Activated T-cell treated with anti-CD3 and anti-CD28 coated beads, Interleukin-2, amount 50 U/mL, for 48 hours (primary cell): ENCODE measurements at places on chromosomes 5 and 9.

GRCh38 chr9:70600506-70600905 lies 186.0 kb upstream of the KLF9 start:
- no peak for DNase-seq

DNA sequence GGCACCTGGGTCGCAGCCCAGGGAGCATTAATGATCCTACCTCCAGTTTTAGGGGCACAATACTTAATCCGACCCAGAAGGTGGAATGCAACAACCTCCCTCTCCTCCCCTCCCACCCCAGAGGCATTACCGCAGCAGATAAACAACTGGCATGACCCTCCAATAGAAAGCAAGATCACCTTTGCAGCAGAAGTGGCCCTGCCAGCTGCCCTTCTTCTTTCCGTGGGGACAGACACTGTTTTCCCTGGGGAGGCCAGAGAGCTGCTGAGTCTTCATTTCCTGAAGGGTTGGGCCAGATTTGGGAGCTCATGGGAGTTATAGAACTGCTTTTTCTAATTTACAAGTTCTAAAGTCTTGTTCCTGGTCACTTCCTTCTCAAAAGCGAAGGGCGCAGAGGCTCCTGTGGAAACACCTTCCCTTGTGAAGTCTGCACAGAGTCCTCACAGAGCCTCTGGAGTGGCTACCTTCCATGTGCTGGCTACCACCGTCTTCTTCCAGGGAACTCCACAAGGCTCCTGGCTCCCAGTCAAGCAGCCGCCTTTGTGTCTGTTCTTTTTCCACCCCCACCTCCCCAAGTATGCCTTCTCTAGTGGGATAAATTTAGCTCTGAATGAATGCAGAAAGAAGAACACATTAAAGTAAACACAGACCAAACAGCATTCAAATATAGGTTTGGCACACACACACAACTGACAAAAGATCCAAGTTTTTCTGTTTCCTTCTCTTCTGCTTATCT lies 8.0 kb upstream of the PALM2AKAP2 start:
- DNase-seq = no peak

DNA sequence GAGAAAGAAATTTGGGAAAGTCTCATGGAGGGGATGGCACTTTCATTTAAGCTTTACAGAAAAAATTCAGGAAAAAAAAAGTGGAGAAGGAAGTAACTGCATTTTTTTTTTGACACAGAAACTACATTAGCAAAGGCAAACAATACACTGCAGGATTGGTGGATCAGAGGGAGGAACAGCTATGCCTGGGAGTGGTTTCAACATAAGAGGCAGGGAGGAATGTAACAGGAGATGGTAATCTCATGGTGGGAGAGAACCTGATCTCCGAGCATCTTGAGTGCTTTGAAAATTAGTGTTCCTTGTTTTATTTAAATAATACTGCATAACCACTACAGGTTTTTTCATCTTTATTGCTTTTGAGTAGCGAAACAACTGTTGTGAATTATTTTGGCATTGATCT lies 249.4 kb downstream of the FAM170A start:
- no peak for DNase-seq

DNA sequence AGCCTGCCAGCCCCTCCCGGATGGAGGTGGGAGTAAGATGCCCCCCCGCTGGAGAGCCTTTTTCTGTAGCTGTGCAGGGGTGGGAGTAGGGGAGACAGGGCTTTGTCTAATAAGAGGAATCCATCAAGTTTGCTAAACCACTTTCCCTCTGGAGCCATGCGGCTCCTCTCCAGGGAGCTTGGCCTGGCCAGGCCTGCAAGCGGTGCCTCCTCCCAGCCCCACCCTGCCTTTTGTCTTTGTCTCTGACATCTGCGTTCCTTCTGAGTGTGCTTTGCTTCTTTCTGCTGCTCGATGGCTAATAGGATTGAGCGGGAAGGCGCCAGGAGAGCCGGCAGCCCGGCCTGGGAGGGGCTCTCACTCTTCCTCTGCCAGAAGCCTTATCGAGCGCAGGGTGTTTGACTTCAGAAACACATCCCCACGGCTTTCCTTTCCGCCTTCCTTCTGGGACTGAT lies 26.7 kb upstream of the FCN1 start:
- DNase-seq = no peak

DNA sequence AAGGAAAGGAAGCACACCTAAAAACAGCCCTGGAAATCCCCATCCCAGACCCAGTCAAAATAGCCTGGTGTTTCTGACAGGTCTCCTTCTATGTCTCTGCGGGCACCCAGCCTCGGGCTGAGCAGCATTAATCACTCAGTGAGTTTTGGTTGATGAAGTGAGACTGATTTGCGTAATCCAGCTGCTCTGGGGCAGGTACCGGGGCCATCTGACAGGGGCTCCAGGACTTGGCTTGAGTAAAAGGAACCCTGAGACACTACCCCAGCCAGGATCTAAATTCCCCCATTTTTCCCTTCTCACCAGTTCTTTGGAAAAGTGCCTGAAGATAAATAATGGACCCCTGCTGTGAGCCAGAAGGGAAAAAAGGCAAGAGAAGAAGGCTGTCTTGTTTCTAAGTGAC lies 596 bp downstream of the SLC28A3 start:
- DNase-seq = no peak

- DNase-seq = no peak
Measured at GRCh38 chr9:90368928-90369327, 273.7 kb downstream of the DIRAS2 start.

GRCh38 chr5:174839196-174839595 lies 114.8 kb downstream of the MSX2 start:
- no peak for DNase-seq

DNA sequence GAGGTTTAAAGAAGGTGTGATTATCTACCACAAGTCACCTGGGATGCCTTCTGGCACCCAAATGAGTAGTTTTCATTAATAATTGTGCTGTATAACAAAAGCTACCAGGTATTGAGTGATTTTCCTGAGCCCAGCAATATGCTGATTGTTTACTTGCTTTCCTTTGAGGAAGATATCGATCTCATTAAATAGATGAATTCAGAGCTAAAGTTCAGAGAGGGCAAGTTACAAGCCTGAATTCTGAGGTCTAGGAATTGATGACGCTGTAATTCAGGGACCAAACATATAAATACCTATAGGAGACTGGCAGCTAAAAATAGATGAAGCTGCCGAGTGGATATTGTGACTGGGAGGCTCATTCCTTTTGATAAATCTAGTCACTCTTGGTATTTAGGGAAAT lies 1.1 kb downstream of the ERCC6L2 start:
- no peak for DNase-seq

DNA sequence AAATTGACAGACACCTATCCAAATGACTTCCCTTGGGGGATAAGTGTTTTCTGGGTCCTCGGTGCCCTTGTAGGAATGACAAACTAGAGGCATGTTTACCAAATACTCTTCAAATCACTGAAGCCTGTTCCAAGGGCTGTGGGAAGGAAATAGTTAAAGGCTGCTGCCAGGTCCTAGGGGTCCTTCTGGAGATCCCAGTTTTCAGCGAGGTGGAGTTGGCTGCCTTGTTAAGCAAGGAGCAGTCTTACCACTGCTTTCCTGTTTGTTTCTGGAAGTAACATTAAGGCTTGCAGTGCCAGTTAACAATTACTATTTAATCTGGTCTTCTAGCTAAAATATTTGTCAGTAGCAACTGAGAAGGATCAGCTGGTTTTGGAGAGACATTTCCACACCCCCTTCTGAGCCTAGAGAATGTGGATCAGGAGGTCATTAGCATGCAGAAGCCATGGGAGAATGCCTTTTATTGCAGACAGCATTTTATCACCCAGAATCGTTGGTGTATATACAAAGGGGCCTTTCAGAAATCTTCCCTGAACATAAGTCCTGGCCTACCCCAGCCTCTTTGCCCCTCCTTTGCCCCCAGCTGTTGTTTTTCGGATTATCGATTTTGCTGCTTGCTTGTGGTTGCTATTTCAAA lies 238.8 kb downstream of the DMAC1 start:
- no peak for DNase-seq

DNA sequence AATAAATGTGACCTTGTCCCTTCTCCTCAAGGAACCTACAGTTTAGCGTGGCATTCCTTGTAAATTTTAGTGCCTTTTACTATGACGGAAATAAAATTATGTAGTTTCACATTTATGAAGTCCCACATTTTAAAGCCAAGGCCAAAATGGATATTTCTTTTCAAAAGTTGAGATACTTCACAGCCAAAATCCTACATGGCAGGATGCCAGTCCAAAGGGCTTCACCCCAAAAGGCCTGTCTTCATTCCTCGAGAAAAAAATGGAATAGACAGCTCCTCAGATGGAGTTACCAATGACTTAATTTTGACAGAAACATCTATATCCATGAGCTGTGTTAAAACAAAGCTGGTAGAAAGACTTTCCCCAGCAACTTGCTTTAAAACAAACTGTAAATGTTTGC lies 211.2 kb downstream of the GLIS3 start:
- no peak for DNase-seq

- no peak for DNase-seq
Measured at GRCh38 chr5:177249761-177250537, 53.6 kb downstream of the RAB24 start.

- no peak for DNase-seq
Measured at GRCh38 chr9:107994648-107995047, 505.1 kb upstream of the KLF4 start.

DNA sequence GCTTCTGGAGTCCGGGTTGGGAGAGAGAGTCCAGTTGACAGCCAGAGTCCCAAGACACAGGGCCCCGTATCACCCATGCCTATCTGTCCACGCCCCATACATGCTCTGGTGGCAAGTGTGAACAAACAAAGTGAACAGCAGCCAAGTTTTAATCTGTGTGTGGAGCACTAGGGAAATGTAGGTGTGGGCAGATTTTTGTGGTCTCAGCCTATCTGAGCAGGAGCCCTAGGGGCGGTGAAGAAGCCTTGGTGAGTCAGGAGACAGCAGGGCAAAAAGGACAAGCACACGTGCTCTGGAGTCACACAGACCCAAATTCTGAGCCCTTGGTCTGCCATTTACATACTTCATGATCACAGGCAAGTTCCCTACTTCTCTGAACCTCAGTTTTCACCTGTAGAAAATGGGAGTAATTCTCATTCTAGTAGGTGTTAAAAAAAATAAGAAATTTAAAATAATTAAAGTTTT lies 23.2 kb downstream of the EGR1 start:
- no peak for DNase-seq

GRCh38 chr5:127785098-127785927 lies 82.1 kb downstream of the CCDC192 start:
- peak; percentile 37 for DNase-seq

GRCh38 chr9:130756037-130756436 lies 62.5 kb downstream of the EXOSC2 start:
- DNase-seq = no peak

GRCh38 chr5:160064995-160065614 lies 54.1 kb downstream of the PWWP2A start:
- DNase-seq = no peak

GRCh38 chr9:121239071-121239470 lies 28.9 kb upstream of the GSN start:
- no peak for DNase-seq

DNA sequence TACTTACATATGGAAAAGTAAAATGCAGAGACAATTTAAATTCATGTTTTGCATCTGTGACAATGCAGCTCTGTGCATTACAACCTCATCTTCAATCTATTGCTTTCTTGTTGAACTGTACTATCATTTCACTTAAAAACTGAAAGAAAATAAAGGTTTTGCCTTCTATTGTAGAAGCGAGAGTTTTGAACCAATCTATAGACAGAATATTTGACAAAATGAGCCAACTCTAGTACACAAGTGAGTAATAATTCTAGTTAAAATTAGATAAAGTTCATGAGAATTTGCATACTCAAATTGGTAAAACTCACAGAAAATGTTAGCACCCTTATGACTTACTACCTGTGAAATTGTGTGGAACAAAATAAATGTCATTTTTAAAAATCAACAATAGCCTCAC lies 123.7 kb downstream of the EDIL3 start:
- DNase-seq = no peak

GRCh38 chr9:126036881-126037291 lies 289.7 kb downstream of the PBX3 start:
- DNase-seq = no peak

DNA sequence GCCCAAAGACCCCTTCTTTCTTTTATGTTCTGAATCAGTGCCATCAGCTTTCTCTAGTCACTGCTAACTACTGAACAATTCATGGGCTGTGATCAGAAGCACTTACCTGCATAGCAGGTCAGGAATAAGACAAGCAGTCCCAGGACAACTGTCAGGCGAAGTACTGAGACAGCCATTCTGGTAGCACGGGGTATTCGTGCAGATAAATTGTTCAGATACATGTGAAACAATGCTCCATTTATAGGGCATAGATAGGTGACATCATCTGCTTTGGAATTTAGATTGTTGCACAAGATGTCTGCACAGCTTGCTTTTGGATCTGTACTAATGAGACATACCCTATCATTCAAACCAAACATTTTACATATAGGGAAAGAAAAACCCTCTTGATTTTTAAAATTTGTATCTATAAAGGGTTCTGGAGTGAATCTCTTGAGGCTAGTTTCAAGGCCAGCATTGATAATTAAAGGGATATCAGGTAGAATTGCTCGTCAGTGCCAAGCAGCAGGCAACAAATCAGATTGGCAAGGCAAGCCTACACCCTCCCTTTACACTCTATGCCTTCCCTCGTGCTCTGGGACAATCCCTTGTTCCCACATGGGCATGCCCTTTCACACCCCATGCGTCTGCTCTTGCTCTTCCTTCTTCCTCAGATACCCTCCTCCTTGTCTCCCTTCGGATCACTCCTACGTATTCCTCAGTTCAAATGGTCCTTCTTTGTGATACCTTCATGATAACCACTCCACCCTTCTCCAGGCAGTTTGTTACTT lies at the start of gene C5orf46:
Gene C5orf46 (minus strand): TSS at position 213 of the 770 bp plus-strand sequence. CDS start 37 bp downstream, at position 176.
- no peak for DNase-seq

GRCh38 chr5:109242518-109242917 lies 167.3 kb downstream of the PJA2 start:
- no peak for DNase-seq

GRCh38 chr9:35933550-35934067 lies 24.3 kb downstream of the SPAAR start:
- no peak for DNase-seq

DNA sequence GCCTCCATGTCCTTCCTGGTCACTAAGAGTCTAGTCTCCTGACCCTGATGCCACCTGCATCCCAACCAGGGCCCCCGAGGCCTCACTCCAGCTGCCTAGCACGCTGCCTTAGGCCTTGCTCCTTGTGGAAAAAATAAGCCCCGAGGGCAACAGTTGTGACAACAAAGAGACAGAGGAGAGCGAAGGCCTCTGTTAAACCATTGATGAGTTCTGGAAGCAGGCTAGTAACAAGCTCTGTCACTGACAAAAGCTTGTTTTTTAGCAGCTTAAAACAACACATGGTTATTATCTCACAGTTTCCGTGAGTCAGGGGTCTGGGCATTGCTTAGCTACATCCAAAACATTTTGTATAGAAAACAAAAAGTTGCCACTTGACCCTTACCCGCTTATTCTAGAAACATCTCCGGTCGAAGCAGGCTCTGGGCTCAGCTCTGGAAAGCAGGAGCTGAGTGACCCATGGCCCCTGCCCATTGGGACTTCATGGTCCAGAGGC lies 48.2 kb upstream of the TBC1D2 start:
- DNase-seq = no peak

DNA sequence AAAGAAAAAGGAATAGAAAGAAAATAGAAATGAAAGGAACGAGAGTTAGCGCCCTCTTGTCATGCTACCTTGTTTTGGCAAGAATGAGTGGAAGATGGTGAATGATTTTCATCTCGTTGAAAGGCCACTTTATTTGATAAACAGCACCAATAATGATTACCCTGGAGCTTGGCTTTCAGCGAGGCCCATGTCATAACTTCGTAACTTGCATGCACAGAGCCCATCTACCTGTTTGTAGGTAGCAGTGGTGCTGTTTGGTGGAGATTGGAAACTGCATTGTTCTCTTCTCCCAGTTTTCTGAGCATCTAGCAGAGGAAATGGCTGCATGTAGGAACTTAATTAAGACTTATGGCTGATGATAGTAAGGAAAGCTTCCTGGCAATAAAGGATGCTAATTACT lies 59.3 kb downstream of the NPR3 start:
- no peak for DNase-seq
